ENCODE measurements at places on chromosomes 5 and 9.

DNA sequence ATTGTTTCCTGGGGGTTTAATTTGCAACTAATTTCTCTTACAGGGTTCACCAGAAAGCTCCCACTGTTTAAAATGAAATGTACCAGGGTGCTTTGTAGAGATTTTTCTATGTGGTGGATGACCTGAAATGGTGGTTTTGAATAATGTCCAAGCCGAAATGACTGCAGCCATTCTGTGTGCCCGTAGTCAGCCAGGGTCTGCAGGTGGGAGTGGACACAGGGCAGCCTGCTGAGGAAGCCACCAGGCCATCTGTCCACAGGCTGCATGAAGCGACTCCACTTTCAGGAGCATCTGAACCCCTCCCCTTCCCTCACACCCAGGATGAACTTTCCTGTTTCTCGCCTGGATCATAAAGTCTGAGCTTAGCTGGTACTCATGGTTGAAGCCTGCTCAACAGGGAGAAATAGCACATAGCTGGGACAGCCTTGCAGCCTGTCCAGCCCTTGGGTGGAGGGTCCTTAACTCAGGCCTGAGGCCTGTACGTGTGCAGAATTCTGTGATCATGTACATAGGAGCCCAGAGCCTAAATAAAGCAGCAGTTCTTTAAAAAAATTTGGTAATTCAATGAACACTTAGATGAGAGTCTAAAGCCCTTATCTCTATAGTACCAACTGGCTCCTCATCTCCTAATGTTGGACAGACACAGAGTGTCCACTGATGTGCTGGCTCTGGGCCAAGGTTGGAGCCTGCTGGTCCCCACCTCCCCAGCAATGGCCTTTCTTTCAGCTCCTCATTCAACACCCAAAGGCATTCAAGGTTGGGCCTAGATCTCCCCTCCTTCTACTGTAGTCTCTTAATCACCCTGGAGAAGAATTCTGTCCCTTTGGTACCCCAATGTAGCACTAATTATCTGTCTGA is 72.8 kb downstream of the SHB start:
- no peak for DNase-seq

GRCh38 chr9:128862401-128862851 is 19.3 kb downstream of the KYAT1 start:
- DNase-seq, result no peak

- DNase-seq, result no peak
These were observed 163.9 kb downstream of the PIK3R1 start for GRCh38 chr5:68379275-68380036.

DNA sequence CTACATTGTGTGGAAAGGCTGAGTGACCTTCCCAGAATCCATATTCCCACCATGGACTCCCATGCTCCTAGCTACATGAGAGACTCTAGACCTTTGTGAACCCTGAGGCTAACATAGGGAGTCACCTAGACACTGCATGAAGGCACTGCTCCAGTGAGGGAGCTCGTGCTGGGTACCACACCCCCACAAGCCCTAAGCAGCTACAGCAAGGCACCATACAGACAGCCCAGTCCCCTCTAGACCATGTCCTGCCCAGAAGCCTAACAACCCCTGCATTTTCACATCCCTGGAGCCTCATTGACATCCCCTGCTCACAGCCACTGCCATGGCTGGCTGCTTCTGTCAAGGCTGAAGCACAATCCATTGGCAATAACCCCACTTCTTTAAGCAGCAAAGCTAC is 176.5 kb upstream of the CTNND2 start:
- DNase-seq, result no peak

DNA sequence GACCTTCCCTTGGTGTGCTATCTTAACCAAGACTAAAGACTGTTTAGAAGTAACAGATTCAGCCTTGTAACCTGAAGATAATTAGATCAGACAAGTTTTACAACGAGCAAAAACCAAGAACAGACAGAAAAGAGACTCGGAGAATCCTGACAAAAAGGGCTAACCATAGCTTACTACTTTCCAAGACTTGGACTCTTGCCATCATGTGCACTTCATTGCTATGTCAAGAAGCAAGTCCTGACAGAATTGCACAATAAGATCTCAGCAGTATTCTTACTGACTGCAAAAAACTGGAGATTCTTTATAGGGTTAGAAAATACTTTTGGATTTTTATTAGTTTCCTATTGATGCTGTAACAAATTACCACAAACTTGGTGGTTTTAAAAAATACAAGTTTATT is 1539.0 kb upstream of the NUDT12 start:
- DNase-seq, result no peak

GRCh38 chr9:78121488-78121887 is 89.9 kb upstream of the GNAQ start:
- DNase-seq, result peak; percentile 62

DNA sequence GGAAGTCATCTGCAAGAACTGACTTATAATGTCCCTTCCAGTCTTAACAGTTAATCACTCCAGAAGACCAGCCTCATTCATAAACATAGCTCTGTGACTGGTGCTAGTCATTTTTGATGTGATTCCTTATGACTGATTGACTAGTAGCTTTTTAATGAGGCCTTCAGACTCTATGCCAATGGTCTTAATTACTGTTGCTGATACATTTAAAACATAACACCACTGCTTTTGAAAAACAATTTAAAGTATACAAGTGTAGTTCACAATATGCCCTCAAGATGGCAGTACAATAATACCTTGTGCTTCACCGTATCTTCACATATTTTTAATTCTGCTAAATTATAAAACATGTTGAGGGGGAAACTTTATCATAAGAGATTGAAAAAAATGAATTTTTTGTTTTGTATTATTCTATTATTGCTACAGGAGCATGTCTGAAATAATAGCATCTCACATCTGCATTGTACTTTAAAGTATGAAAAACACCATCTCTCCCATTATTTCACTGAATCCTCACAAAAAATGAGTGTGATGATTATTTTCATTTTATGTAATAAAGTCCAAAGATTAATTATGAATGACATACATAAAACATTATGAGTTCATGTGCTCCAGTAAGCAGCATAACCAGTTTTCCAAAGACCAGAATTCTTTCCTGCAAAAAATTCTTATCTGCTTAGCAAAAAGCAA is 55.2 kb upstream of the SHISAL2B start:
- no peak for DNase-seq

GRCh38 chr5:78795757-78796156 is 147.2 kb upstream of the LHFPL2 start:
- no peak for DNase-seq

GRCh38 chr5:1975406-1975715 is 92.6 kb upstream of the IRX4 start:
- DNase-seq, result no peak

GRCh38 chr9:69442486-69442885 is 117.5 kb downstream of the ENTREP1 start:
- no peak for DNase-seq

- DNase-seq, result no peak
These were observed 141.6 kb upstream of the SPEF2 start for GRCh38 chr5:35476036-35476435.

- no peak for DNase-seq
These were observed 8.9 kb downstream of the WDR5 start for GRCh38 chr9:134144801-134145200.

DNA sequence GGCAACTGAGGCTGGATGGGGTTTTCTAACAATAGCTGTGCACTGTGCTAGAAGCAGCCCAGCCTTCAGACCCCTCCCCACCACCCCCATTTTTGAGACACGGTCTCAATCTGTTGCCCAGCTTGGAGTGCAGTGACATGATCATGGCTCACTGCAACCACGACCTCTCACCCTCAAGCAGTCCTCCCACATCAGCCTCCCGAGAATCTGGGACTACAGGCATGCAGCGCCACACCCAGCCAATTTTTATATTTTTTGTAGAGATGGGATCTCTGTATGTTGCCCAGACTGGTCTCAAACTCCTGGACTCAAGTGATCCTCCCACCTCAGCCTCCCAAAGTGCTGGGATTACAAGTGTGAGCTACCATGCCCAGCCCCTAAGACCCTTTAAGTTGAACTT is 182.5 kb downstream of the DRD1 start:
- DNase-seq, result no peak

GRCh38 chr5:16946725-16947124 is 10.6 kb upstream of the MYO10 start:
- no peak for DNase-seq
